ENCODE measurements at places on chromosomes 12 and 14.
A peak's percentile ranks its signal among the peaks of the same experiment; 100 is the strongest.

GRCh38 chr14:75533791-75534555 is 11.7 kb downstream of the BATF start:
- DNase-seq, result no peak

DNA sequence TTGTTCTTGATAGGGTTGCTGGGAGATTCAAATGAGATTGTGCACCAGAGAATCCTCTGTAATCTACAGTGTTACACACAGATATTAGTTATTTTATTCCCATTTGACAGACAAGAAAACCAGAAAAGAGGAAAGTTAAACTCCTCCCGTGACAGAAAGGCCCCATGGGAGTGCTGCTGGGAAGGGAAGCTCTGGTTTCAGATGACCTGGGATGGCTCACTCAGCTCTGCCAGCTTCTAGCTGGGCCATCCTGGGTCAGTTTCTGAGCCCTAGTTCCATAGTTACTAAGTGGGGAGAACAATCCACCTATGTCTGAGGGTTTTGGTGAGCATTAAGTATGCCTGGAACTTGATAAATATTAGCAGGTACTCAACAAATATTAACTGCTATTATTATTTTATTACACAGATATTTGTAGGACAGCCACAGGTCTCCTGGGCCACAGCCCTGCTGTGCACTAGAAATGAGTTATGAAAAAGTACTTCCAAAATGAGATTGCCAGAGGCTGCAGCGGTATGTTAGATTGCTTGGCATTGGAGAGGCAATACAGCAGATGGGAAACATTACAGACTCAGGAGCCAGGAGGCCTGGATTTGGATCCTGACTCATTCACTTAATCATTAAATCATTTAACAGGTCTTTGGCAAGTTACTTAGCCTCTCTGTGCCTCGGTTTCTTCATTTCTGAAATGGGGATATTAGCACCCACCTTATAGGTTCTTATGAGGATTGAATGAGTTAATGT is 47.1 kb upstream of the STON2 start:
- DNase-seq, result no peak

DNA sequence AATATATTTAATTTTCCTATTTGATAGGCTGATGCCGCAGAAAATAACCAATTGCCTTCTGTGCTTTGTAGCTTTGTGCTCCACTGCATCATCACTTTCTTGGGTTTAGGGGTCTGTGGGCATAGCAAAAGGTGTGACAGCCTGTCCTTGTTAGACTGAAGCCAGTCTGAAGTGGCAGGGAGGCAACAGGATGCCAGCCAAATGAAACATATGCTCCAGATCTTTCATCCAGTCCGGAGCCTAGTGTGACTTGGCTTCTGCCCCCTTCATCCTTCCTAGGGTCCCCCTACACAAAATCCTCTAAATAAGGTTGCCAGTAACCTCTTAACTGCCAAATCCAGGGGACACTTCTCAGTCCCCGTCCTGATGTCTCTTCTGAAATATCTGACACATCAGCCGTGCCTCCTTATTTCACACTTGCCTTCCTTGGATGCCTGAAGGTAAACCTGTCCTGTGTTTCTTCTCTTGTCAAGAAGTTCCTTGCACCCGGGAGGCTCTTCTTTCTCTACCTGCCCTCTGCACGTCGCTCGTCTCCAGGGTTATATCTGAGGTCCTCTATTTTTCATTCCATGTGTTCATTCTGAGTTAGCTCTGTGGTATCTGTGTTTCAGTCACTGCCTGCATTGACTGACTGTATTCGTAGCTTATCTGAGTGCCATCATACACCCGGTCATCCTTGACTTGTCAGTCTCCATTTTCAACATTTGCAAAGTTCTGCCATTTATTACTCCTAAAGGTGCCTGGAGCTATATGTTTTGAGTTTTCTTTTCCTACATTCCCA is 47.8 kb downstream of the HMGA2 start:
- DNase-seq, result no peak

- no peak for DNase-seq
Measured at GRCh38 chr14:81342850-81343580, 57.1 kb downstream of the STON2 start.

DNA sequence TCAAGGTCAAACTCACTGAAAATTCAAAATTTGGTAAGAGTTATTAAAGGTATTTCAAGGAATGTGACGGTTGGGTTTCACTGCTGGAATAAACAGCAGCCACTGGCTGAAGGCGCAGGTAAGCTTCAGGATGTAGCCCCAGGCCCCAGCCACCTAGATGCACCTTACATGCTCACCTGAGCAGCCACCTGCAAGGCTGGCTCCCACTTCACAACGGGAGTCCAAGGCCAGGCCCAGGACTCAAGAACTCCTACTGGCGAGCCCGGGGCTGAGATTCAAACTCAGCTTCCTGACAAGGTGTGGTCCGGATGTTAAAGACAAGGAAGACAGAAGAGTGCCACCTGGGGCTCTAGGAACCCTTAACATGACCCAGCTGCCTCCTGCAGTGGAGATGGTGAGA is 78.4 kb downstream of the ITPK1 start:
- no peak for DNase-seq

DNA sequence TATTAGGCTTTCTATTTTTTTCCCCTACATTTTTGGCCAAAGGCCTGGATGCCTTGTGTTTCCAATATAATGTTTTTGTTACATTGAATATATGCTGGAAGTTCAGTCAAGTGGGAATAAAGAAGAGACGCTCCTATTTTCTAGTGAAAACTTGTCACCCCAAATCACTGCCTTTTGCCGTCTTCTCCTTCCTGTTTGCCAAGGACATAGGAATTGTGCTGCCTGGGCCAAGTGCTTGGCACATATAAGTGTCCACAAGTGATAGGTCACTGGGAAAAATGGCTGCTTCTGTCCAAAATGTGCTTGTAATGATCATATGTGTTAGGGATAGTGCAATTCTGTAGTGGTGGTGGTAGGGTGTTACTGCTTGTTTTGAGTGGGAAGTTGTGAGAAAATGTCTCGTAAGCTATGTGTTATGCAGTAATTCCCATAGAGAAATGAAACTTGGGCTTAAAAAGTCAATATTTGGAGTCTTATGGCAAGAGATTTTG is 11.6 kb upstream of the KCNJ8 start:
- no peak for DNase-seq

GRCh38 chr14:24036169-24036962 is 15.4 kb upstream of the CARMIL3 start:
- DNase-seq, result no peak

- no peak for DNase-seq
Measured at GRCh38 chr12:22740656-22741355, 115.8 kb downstream of the ETNK1 start.

DNA sequence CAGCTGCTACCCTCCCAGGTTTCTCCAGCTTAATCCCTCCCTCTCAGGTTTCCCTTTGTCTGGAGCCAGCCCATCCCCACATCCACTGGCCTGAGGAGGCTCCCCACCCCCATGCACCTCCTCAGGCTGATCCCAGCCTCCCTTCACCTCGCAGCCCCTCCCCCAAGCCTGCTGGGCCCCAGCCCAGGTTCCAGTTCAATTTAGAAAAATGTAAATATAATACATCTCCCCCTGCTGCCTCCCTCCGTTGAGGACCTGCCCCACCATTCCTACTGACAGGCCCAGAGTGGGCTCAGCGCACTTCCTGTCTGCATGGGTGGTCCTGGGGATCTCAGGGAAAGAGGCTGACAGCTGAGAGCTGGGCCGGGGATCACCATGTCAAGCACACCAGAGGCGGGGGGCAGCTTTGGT is 155.8 kb downstream of the NTF3 start:
- no peak for DNase-seq

GRCh38 chr12:110337912-110338710 is 57.1 kb downstream of the ATP2A2 start:
- no peak for DNase-seq

- DNase-seq, result no peak
Measured at GRCh38 chr12:86249276-86249675, 6.9 kb downstream of the MGAT4C start.

- peak; percentile 39 for DNase-seq
Measured at GRCh38 chr14:33931461-33931860, 19.4 kb downstream of the EGLN3 start.

- DNase-seq, result no peak
Measured at GRCh38 chr12:92629349-92630065, 73.3 kb upstream of the PLEKHG7 start.

GRCh38 chr12:15787778-15788177 is 1.4 kb downstream of the EPS8 start:
- no peak for DNase-seq

GRCh38 chr12:110613071-110613770 is 708 bp upstream of the TCTN1 start:
- DNase-seq, result no peak

- no peak for DNase-seq
Measured at GRCh38 chr12:64840949-64841717, 16.7 kb downstream of the TBC1D30 start.

DNA sequence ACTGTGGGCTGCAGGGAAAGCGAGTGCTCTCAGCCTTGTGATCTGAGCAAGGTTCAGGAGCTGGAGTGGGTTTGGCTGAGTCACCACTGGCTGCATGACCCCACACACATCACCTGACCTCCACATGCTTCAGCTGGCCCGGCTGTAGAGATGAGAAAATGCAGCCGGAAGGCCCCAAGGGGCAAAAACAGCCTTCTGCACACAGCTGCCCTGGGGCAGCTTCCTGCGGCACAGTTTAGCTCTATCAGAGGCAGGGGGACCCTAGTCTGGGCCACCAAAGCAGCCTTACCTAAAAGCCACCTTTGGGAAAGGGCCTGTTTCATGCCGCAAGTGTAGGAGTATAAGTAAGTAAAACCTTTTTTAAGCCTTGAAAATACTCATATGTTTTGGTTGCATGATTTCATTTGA is 123.3 kb downstream of the SSPN start:
- DNase-seq, result peak; percentile 59

Data from epithelial cell of prostate (primary cell).